ENCODE measurements at places on chromosomes 7 and 10.

DNA sequence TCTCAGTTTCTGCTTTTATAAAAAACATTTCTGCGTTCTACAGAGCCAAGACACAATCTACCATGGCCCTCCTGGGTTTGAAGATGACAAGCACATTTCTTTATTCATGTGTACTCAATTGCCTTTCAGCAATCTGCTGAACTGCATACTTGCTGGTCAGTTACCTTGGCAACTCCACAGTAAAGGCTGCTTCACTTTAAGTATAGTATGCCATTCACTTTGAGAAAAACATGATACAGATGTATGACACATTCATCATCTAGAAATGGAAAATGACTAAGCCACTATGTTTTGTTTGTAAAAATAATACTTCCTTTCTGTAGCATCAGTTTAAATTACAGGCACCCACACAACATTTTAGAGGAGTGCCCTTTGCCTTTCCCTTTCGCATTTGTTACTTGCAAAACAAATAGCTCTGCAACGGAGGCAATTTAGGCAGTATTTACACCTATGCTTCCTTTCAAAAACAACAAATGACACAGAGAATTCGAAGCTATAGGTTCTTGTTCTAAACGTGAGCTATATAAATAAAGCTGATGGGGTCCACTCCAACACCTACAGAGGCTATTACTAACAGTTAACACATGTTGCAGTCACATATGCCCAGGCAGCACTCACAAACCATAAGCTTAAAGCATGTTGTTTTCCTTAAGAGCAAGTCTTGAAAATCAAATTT lies 23.5 kb downstream of the SGCE start:
- peak; percentile 62 for DNase-seq

DNA sequence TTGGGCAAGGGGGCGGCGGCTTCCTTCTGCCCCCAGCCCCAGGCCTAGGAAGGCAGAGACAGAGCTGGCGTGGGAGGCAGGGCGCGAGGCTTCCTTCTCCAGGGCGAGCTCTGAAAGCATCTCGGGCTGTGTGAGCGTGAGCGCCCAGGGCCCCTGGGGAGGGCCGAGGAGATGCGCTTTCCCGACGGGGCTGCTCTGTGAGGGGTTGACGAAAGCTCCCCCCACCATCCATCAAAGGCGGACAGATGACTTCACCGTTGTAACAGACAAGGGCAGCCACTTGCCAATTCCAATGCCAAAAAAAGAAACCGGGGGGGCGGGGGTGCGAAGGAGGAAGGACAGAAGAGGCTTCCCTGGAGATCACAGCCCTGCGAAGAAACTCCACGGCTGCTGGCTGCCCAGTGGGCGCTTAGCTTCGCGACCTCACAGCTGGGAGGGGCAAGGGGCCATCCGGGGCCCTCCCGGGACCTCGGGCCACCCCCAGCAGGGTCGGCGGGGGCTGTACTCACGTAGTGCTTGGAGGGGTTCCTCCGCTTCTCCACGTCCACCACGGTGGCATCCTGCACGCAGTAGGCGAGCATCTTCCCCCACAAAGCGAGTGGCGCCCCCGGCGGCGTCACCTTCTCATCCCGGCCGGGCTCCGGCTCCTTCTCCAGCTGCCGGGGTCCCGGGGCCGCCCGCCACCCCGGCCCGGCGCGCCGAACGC lies 537 bp downstream of the SH3PXD2A start:
- DNase-seq, result no peak

DNA sequence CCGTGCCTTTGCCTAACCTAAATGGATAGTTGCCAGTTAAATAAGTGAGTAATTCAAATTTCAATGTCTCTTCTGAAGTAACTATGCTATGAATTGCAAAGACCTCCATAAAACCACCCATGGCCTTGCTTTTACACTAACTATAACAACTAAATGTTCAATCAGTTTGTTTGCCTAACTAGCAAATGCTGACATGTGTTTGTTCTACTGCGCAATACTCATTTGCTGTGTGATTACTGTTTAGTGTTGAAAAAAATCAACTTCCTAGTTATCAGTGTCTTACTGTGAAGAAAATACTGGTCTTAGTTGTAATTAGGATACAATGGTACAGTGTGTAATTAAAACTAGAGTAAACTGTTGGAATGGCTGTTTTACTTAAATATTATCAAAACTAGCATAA lies 47.3 kb upstream of the GATAD1 start:
- DNase-seq, result peak; percentile 20

GRCh38 chr7:29565982-29566746 lies 2.5 kb downstream of the PRR15 start:
- no peak for DNase-seq

All from NCI-H1930 (cell line).